Thymus (tissue), 14 donors: ENCODE measurements at places on chromosomes 2 and 18.

DNA sequence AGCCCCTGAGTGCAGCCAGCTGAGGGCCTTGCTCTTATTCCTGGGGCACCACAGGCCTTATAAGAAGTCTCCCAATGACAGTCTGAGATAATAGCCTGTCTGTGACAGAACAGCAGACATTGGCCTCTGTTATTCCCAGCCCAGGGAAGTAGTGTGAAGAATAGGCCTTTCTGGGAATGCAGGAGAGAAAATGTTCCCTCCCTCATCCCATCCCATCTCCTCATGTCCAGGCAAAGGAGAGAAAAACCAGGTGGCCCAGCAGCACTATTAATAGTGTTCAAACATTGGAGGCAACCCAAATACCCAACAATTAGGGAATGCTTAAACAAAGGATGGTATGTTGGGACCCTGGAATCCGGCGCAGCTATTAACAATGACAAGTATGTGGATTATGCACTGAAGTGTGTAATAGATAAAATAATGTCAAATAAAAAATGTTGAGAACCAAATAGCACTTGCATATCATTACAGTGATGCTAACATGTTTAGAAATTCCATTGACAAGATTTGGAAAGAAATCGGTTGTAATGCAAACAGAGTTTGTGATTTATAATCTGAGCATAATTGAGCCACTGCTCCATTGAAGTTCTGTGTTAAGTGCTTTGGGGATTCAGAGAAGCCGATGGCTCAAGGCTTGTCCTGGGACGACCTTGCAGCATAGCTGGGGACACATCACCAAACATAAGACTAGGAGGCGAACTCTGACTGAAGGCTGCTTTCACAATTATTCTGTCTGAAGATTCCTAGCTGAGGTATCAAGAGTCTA is 69.3 kb downstream of the LBH start:
- DNase-seq: no peak

DNA sequence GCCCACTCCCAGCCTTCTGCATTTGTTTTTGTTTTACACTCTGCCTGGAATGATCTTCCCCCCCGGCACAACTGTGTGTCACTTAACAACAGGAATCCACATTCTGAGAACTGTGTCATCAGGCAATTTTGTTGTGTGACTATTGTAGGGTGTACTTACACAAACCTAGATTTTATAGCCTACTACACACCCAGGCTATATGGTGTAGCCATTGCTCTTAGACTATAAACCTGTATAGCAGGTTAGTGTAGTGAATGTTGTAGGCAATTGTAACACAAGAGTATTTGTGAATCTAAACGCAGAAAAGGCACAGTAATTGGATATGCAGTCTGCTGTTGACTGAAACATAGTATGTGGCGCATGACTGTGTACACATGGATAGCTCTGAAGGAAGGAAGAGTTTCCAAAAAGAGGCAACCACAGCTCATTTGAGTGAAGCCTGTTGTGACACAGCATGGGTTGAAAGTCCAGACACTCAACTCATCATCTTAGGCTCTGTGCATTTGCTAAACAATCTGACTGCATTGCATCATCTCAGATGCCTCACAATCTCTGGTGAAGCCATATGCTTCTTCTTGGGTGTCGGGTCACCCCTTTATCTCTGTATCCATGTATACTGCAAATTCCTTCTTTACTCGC is 506.6 kb upstream of the SPHKAP start:
- no peak for DNase-seq

DNA sequence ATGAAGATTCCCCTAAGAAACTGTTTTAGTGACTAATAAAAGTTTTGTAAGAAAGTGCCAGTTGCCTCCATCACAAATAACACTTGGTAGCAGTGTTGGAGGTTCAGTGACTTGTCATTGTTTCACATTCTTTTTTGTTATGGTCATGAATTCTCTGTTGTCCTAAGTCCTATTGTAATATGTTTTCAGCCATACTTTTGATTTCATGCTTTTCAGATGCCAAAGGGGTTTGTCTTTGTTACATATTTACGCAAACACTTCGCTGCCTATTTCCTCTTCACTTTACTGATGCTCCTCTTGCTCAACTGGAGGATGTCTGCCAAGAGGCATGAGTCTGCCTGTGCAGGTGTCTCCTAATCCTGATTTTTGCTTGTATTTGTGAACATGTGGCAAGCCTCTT is 66.6 kb downstream of the PHLPP1 start:
- DNase-seq: no peak

- no peak for DNase-seq
Observed at GRCh38 chr2:144323946-144324345, 196.0 kb downstream of the ZEB2 start.

DNA sequence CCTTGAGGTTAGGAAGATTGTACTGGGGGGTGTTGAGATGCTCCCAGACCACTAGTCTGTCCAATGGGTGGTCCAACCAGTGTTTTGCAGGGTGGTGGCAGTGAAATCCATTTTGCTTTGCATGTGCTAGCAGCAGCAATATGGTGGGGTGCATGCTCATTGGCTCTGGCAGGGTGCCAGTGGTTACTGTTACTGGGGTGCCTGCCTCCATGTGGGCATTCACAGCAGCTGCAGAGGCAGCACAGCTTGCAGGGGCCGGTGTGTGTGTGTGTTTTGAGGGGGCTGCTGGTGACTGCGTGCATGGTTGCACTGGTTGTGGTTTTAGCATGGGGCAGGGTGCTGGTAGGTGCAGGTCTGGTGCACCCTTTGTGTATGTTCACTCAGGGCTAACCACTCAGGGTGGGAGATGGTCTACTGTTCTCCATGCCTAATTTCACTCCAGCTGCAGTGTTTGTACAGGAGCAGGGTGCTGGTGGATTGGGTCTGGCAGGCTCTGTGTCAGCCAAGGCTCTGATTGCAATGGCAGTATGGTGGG is 265.4 kb downstream of the NUP35 start:
- no peak for DNase-seq

DNA sequence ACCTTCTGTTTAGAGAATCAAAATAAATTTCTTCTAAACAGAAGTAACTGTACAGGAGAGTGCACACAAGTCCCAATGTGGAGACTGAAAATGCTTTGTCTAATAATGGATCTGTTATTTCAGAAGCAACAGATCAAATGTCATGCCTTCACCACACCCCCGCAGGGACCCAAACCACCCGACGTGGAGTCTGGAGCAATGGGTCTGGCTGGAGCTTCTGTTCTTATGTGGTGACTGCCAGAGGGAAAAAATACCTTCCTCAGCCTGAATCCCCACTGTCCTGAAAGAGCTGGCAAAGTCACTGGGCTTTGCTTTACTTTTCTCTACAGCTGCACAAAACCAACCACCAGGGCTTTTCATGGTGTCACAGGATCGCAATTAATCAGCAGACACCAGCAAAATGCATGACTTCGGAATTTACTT is 119.0 kb upstream of the ZFP36L2 start:
- DNase-seq: no peak

DNA sequence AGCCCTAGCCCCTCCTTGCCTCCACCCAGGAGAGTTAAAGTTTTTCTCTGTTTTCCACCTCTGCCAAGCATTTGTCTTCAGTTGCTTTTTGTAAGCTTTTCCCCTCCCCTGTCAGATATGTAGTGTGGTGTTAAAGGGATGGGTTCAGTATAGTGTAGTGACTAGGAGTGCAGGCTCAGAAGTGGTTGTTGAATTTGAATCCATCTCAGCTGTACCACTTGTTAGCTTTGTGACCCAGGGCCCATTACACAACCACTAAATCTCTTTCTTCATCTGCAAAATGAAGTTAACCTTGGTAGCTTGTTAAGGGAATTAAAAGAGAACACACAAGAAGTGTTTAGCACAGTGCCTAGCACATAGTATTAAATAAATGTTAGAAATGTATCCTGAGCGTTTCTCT is 56.9 kb downstream of the MAP3K20 start:
- no peak for DNase-seq

DNA sequence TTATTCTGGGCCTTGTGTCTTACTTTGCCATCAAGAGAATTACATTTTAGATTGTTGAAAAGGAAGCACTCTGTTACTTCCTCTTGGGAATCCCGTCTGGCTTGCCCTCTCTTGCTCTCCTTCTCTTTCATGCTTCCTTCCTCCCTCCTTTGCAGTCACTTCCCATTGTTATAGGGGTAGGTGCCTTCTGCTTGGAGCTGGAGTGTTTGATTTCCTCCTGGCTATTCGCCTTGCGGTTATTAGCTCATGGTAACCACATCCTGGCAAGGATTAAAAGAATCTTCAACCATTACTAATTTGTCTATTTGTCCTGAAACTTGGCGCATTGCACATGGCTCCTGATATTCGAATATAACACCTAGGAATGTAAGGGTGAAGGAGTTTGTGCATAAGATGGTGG is 115.0 kb downstream of the CERS6 start:
- DNase-seq: no peak

GRCh38 chr2:143885461-143885860 is 634.5 kb downstream of the ZEB2 start:
- no peak for DNase-seq

DNA sequence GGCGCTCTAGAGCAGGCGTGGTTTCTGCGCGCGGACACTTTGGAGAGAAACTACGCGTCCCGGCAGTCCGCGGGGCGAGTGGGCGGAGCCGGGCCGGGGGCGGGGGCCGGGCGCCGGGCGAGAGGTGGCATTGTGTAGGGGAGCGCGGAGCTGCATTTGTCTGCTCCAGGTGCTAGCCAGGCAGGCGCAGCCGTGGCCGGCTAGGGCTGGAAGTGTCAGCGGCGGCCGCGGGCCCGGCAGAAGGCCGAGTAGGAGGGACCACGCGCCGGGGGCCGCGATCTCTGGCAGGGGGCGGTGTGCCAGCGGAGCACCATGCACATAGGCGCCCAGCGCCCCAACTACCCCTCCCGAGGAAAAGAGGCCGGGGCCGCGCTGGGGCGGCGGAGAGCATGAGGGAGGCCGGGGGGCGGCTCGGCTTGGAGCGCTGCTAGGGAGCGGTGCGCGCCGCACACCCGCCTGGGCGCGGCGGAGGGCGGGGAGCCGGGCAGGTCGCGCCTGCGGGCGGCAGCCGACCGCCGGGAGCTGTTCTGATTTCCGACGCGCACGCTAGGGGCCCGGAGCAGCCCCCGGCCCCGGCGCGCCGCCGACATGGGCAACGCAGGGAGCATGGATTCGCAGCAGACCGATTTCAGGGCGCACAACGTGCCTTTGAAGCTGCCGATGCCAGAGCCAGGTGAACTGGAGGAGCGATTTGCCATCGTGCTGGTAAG is at the start of gene FMNL2:
Gene FMNL2 (plus strand): TSS at position 159 of the 710 bp plus-strand sequence.
- DNase-seq: peak; percentile 46

GRCh38 chr2:230472621-230473018 is 56.6 kb downstream of the SP100 start:
- DNase-seq: no peak

DNA sequence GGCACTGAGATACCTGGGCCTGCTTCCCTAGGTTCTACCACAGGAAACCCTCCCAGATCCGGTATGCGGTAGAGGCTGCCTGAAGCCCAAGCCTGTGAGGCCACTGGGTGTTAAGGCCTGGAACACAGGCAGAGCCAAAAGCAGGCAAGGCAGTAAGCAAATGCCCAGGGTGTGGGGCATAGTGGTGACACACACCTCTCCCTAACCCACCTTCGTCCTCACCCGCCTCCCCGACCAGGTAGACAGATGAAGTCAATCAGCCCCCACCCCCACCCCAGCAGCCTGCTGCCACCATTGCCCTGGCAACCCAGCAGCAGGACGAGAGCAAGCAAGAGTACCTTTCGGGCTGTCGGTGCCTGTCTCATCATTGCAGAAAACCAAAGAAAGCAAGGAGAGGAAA is 6.1 kb downstream of the DCTN1 start:
- DNase-seq: no peak
